ENCODE measurements at places on chromosomes 12 and 14.

- DNase-seq: no peak
Measured at GRCh38 chr14:64444140-64444539, 21.2 kb upstream of the AKAP5 start.

DNA sequence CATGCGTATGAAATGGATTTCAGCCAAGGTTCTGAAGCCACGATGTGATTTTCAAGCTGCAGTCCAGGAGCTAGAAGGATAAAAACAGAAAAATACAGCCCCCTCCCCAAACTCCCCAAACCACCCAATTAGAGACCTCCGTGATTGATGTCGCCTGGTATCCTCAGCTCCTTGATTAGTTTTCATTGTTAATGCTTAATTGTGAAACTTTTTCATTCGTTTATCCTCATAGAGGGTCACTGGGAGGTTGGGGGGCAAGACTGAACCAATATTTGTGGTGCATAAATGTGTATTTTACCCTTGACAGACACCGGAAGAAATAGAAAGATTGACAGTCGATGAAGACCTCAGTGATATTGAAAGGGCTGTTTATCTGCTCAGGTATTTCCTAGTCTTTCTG, 1.6 kb downstream of the PPP4R4 start:
- no peak for DNase-seq

DNA sequence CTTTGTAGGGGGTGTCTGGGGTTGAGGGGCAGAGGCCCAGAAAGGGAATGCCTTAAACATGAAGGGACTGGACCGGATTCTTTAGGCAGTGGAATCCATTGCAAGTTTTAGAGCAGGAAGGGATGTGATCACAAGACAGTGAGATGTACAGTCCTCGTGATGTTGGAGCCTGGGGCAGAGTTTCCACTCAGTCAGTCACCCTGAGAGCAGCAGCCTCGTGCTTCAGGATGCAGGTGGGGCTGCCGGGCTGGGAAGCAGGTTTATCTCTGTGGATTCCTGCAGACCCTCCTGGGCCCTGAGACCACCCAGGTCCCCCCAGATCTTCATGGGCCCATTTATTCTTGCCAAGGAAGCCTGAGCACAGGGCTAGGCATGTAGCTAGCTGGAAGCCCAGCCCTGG, 38.5 kb downstream of the RIN3 start:
- DNase-seq: no peak

DNA sequence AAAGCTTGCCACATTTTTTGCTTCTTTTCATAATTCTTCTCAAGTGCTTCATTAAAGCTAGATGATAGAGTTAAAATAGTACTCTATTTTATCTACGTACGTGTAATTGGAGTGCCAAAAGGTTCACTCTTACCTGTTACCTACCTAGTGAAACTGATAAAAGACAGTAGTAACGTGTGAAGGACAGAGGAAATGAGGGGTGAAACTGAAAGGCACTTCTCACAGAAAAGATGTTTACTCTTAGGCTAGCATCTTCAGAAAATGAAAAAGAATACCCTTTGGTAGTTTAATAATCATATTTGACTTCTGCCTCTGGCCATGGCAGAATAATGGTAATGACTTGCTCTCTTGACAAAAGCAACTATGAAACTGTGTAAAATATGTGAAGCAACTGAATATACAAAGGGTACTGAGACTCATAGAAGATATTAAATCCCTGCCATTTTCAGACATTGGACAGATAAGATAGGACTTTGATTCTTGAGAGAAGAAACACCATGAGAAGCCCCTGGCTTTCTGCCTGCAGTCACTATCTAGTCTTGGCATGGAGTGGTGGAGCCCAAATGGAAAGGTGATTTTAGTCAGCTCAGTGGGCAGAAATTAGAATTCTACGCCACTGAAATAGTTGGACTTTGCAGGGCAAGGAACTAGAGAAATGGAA, 6.3 kb upstream of the EVL start:
- no peak for DNase-seq

All from stimulated activated CD8-positive, alpha-beta memory T cell treated with anti-CD3 and anti-CD28 coated beads, Interleukin-12 subunit alpha, Interleukin-12 subunit beta, amount 100 ng/mL, for 4 hours (primary cell).